ENCODE measurements at places on chromosomes 2 and 18.

- peak; percentile 9 for DNase-seq
These were observed 9.9 kb upstream of the GAREM2 start for GRCh38 chr2:26162963-26163362.

DNA sequence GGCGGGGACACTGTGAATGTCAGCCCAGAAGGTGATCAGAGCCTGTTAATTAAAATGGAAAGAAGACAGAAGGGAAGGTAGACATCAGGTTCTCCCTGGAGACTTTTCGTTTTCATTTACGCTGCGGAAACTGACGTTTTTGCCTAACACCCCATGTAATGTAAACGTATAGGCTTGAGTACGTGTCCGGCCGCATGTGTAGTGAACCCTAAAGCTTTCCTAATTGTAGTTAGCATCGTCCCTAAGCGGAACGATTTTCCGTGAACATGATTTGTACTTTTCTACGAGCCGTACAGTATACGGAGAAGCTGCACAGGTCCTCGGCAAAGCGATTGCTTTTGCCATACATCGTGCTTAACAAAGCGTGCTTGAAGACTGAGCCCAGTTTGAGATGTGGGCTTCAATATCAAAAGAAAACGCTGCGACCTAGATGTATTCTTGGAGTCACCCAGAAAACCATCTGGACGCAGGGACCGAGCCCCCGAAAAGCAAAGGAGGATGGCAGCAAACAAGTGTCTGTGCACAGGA, 284 bp downstream of the TIMM21 start:
- no peak for DNase-seq

DNA sequence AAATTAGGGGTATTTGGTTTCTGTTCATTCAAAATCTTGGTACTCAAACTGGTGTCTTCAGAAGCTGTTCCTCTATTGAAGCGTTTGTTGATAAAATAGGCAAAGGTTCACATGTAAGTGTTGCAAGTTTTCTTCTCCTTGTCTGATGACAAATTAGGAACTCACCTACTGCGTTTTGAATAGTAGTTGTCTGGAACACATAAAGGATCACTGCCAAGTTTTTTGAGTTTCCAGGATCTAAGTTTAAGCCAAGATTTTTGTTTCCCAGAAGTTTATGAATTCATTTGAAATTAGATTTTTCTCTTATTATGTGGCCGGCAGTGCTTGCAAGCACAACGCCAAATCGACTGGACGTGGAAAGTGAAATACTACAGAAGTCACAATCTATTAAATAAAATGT, 85.4 kb downstream of the ARHGEF33 start:
- no peak for DNase-seq

GRCh38 chr2:172821370-172822338, 86.0 kb downstream of the RAPGEF4 start:
- no peak for DNase-seq

- DNase-seq: no peak
These were observed 144.3 kb upstream of the TFPI start for GRCh38 chr2:187698374-187699110.
